ENCODE measurements at places on chromosomes 12 and 14. TPM values are rescaled to one million over a fixed set of nuclear protein-coding genes. Genes with fewer than 3 reads are reported as not detected.

- DNase-seq = no peak
Measured at GRCh38 chr12:40232602-40233001, 7.8 kb downstream of the LRRK2 start.

- DNase-seq = no peak
Measured at GRCh38 chr14:102087762-102088011, 843 bp upstream of the HSP90AA1 start.

Gene POLR3B
- total RNA-seq = 8.6 TPM

DNA sequence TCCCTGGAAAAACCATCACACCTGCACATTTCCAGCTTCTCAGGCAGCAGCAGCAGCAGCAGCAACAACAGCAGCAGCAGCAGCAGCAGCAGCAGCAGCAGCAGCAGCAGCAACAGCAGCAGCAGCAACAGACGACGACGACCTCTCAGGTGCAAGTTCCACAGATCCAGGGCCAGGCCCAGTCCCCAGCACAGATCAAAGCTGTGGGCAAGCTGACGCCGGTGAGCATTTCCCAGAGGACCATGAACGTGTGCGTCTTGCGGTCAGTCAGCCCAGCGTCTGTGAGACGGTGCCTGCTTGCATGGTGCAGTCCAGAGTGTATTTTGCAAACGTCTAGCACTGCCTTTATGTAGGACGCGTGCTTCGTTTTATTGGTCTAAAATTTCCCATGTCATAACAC lies 81.6 kb downstream of the DDX51 start:
- no peak for DNase-seq

DNA sequence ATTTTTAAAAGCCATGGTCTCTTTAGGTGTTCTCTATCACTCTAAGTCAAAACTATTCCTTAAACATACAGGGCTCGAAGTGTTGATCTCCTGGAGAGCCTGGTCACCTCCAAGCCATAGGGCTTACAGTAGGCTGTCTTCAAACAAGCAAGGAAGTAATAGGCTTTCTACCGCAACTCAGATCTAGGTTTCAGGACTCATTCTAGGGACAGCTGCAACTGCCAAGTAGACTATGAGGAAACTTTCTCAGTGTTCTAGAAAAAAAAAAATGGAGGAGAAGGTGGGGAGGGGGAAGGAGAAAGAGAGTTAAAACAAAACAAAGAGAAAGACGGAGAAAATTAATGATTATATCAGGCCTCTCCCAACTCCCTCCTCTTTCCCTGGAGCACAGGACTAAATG lies 106.9 kb upstream of the ETV6 start:
- DNase-seq = no peak

GRCh38 chr12:30811966-30812365 lies 57.2 kb upstream of the CAPRIN2 start:
- no peak for DNase-seq

DNA sequence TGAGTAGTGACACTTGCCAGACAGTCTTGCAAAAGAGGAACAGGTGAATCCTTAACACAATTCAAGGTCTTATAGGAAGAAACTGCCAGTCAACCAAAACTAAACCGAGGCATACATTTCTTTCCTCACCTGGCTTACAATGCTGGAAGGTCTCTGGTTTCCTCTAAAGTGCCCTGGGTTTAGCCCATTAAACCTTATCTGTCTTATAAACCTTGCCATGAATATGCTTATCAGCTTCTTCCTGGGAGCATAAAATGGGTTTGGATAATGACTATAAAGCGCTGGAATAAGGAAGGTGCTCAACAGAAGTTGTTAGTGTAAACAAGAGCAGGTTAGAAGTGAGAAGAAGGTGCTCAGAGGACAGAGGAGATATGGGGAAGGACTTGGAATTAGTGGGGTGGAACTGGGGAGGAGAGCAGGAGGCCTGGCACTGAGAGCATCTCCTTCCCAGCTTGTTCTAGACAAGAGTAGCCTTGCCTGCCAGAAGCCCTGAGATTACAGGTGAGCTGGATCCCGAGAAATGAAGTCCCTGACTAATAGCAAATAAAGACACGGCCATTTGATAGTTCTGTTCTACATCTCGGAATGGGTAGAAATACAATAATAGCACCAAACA lies 14.1 kb upstream of the GPRC5A start:
- DNase-seq = no peak

Gene LGALS3
- 144 TPM for total RNA-seq

Gene IL26
- not detected for total RNA-seq

Gene P3H3
- total RNA-seq = 25.6 TPM

GRCh38 chr12:71195338-71195896 lies 37.6 kb upstream of the TSPAN8 start:
- no peak for DNase-seq

- no peak for DNase-seq
Measured at GRCh38 chr12:52123487-52124186, 44.1 kb downstream of the SMIM41 start.

DNA sequence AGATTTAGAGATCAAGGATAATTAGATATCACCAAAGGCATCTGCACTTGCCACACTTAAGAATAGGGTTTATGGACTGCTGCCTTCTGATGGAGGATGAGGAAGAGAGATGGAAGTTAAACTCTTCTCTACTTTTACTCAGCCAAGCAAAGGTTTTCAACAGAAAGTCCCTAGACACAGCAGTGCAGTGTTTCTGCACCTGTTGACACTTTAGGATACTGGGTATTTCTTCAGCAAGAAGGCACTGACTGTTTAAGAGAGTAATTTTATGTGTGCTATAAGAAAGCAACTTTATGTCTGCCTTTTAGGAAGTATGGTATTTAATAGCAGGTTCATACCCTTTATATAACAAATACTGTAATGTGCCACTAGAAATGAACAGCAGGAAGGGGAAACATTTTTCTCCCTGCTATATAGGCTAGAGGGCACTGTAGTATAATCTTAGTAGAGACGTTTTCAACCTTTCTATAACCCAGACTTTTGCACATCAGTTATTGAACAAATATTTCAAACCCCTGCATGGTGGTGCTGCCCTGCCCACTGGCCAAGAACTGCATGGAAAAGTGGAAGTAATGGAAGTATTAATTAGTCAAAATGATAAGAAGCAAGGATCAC lies 225.0 kb upstream of the GRIP1 start:
- no peak for DNase-seq

DNA sequence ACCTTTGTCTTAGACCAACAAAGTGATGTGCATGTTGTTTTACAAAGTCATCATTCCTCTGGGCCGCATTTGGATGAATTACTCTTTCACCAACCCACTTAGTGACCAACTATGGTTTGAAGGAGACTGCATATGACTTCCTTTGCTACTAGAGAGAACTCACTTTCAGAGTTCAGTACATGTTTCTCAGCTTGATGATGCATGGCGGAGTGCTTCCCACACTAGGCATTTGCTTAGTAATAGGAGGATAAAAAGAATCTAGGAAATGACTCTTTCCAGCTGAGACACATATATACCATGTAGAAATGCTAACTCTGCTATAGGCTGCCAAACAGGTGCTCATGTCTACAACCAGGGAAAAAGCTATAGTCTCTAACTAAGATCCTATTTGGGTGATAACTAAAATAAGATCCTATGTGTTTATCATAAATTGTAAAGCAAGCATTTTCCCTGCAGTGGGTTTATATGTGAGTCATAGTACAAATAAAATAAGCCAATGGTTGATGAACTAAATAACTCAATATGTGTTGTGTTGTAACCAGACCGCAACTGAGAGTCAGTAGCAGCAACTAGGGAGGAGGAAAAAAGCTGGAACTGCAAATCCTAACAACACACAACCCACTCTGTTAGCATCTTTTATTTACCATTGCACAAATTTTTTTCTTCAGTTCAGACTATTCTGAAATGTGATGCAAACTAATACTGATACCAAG lies 87.2 kb downstream of the TSPAN8 start:
- DNase-seq = no peak

DNA sequence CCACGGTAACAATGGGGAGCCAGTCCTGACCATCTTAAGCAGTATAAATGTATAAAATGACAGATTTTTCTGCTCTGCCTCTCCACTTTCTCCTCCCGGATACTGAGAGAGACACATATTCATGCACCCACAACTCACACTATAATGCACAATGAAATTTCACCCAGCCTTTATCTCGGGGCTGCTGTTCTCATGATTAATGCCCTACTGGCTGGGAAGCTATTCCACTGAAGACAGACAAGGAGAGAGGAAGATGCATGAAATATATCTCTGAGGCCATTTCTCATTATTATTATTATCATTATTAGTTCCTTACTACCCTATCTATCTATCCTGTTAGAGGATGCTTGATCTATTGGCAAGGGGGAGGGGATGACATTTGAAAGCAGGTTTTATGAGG lies 501.7 kb downstream of the DIO2 start:
- no peak for DNase-seq

Gene KRT77
- total RNA-seq = not detected

- DNase-seq = no peak
Measured at GRCh38 chr12:69688021-69688420, 11.1 kb downstream of the BEST3 start.

DNA sequence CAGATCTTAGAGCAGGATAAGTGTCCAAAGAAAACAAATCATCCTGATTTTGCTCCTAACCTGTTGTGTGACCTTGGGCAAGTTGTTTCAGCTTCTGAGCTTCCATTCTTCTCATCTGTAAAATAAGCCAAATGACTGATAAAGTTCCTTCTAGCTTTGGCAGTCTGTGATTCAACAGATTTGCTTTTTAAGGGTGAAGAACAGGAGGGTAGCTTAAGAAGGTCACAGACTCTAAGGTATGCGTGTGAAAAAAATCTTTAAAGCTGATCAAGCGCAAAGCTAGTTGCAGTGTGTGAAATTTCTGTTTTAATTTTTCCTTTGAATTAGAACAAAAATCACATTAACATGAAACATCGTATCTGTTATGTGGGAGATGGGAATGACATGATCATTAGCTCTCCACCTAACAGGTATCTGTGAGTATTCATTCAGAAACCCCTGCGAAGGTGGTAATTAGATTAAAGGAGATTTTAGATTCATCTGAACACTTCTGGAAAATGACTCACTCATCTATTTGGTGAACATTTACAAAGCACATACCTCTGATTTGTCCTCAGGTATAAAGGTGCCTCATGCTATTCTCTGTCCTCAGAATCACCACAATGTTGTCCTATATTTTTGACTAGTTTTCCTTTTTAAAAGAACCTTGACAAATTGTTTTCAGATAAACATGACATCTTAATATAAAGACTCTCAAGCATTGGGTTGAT lies 131.9 kb upstream of the CPM start:
- no peak for DNase-seq

Gene SERPINA9
- total RNA-seq = not detected

DNA sequence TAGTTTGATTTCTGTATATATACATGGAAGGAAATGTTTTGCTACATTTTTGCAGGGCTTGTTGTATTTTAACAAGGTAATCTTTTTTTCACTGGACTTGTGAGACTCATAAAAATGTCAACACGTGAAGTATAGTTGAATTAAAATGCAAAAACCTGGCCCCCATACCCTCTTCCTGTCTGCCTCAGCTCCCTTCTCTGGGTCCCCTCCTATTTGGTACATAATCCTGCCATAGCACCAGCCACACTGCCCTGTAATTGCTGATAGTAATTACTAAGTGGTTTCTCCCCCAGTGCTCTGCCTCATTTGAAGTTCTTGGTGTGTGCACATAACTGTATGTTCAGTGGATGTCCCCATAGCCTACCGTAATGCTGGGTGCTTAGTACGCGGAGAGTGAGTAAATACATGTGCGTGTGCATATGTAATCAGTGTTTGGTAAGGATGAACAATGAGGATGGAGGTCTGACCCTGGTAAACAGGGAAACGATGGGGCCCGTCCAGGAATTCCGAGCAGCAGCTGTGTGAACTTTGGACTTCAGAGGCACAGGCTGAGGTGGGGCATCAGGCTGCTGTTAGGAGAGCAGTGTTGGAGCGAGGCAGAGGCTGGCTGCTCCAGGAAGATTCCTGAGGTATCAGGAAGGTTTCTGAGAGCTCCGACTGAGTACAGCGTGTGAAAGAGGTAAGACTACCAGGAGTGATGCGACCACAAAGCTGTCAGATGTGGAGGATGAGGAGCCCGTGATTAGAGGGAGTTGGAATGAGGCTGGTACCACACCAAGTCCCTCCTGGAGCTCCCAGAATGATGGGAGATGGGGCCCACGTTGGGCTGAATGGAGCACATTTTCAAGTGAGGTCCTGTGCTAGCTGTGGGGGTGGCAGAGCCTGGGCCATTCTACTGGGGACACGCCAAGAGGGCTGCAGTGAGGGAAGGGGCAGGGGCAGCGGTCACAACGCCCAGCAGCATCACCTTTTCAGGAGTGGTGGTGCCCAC lies 106.8 kb downstream of the PELI2 start:
- no peak for DNase-seq

Gene KITLG
- total RNA-seq = 7.7 TPM

Gene BRMS1L
- total RNA-seq = 14.8 TPM

DNA sequence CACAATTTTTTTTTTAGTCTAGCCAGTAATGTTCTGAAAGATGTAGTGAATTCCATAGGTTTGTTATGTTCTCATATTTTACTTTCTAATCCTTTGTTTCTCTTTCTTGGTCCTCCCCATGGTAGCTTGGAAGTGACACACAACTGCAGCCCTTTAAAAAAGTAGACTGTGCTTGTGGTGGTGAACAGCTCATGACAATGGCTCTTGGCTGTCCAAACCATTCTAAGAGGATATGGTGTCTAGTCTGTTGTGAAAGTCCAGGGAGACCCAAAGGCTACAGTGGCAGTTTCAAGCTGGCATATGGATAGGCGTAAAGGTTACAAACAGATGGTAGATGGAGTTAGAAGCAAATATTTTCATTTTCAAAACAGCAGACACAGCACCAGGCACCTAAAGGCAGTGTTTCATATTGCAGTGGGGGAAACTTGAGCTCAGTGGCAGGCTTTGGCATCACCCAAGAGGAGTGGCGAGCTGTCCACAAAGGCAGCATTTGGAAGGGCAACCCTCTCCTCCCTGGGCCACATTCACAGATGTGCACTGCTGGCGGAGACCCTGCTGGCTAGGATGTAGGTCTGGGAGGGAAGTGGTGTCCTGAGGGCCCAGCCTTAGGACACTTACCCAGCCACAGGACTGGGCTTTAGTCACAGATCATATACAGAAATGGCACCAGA lies 102.1 kb downstream of the DYRK2 start:
- no peak for DNase-seq

DNA sequence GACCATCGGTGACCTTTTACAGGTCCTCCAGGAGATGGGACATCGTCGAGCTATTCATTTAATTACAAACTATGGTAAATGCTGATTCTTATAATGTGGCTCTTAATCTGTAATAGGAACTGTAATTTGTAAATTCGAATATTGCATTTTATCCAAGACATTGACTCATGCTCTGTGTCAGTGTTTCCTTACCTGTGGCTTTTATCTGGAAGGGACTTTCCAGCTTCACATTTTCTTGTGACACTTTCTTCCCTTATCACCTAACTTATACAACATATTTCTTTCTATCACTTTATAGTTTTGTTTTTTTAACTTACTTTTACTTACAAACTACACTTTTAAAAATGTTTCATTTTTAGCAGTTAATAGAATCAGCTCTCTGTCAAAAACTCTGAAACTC lies 14.8 kb downstream of the IRAK3 start:
- no peak for DNase-seq

Gene PTPN21
- 37.8 TPM for total RNA-seq
